ENCODE measurements at places on chromosomes 6 and 20.

DNA sequence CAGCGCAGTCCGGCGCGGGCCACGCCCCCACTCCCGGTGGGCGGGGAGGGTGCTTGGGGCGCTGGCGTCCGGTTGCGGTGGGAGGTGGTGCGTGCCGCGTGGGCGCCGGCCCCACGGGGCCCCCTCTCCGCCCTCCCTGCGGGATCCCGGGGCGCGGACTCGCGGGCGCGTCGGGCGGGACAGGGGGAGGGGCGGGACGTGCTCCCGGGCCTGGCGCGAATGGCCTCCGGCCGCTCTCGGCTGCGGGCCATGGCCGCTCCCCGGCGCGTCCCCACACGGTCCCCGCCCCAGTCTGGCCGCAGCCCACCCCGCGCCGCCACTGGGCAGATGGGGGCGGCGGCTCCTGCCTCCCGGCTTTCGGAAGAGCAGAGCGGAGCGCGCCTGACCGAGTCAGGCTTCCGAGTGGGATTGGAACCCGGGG is 771 bp upstream of the PPP1R3G start:
- peak; percentile 9 for DNase-seq

- peak; percentile 69 for DNase-seq
Observed at GRCh38 chr20:50744143-50744792, 12.9 kb downstream of the PARD6B start.

DNA sequence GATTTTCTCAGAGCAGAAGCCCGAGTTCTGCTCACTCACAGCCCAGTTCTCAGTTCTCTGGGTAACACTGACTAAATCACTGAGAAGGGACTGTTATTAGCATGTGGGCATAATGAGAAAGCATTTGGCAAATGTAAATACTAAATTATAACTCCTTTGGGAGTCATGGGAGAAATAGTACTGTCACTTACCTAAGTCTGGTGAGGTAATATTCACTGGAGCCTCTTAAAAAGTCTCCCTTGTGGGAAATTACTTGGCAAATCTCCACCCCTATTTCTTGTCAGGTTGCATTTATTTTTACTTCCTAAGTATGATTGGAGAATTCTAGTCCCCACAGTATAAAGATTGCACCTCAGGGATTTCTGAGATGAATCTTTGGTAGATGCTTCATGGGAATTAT is 254.3 kb downstream of the SLC35F1 start:
- no peak for DNase-seq

GRCh38 chr20:12067686-12068085 is 150.0 kb downstream of the BTBD3 start:
- DNase-seq, result no peak

- no peak for DNase-seq
Observed at GRCh38 chr6:7911345-7911725, 747 bp upstream of the TXNDC5 start.

DNA sequence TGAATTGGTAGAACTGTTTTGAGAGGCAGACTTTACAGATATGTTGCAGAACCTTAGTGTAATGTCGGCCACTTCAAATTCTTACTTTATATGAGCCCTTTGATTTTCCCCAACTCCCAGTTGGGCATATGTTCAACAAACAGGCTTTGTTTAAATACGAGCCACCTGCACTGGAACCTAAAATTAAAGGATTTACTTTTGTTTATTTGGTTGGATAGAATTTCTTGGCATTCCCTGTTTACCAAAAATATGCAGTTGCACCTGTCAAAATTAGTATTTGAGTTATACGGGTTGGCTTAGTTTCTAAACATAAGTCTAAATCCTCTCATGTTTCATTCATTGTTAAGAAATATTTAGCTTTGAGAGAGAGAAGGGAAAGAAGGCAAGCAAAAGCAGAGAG is 2.4 kb upstream of the GLYATL3 start:
- DNase-seq, result no peak

- no peak for DNase-seq
Observed at GRCh38 chr6:81331526-81331925, 421.0 kb downstream of the TENT5A start.

DNA sequence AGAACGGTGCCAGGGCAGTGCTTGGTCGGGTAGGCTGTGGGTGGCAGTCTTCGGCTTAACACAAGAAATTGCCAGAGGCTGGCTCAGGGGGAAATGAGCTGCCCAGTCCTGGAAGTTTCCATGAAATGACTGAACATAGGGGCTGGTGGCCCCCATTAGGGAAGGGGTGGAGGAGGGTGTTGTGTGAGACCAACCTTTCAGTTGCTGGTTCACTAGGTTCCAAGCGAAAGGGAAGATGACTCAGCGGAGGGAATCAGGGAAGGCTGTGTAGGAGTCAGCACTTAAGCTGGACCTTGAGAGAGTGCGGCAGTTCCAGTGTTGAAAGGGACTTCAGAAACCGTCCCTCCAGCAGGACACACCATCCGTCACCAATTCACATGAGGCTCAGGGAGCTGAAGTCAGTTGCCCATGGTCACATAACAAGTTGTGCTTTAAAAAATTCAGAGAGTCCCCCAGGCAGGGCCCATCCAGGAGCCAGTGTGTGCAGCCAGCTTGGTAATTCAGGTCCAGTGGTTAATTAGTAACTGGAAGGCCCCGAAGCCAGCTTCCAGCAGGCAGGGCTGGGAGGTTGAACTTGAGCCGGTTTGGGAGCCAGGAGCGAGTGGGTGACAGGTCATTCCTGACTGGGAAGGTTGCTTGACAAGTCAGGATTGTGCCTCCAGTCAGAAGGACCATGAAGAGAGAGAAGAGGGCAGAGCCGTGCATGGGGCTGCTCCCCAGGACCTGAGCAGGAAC is at the start of gene SGK2:
SGK2 (plus strand) TSS at position 616 of the 735 bp plus-strand sequence. CDS start 7,469 bp downstream, outside the sequence.
- DNase-seq, result no peak

Measured in thyroid gland (tissue), 4 donors.